ENCODE measurements at places on chromosomes 7 and 10. TPM values are rescaled to one million over a fixed set of nuclear protein-coding genes. Genes with fewer than 3 reads are reported as not detected.

Gene ANXA7
- 130 TPM for total RNA-seq

DNA sequence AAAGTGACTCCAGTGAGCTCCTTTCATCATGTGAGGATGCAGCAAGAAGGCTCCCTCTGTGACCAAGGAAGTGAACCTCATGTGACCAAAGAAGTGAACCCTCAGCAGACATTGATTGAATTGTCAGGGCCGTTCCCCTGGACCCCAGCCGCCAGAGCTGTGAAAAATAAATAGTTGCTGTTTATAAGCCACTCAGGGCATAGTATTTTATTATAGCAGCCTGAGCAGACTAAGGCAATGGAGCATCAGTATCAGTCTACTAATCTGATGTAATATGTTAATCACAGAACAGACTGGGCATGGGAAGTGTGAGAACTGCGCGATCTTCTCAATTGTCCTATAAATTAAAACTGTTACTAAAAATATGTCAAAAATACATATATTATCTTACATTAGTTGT, 384.5 kb upstream of the PRKCQ start:
- no peaks in the 10 kb centered on the region for H3K4me1 ChIP-seq
- H3K36me3 ChIP-seq = no peaks in the 10 kb centered on the region
- no peaks in the 10 kb centered on the region for H3K27me3 ChIP-seq
- DNase-seq = no peak

Gene ERVW-1
- total RNA-seq = not detected

Gene EFCAB10
- total RNA-seq = not detected

Gene CRYGN
- total RNA-seq = under 0.01 TPM

GRCh38 chr10:29377333-29377961, 88.6 kb downstream of the LYZL1 start:
- H3K4me3 ChIP-seq = no peak overlapping the region
- no peaks in the 10 kb centered on the region for H3K27me3 ChIP-seq
- DNase-seq = no peak
- H3K36me3 ChIP-seq = no peaks in the 10 kb centered on the region

GRCh38 chr7:24827589-24827988, 70.3 kb upstream of the GSDME start:
- H3K27me3 ChIP-seq = no peaks in the 10 kb centered on the region
- no peak overlapping the region for H3K27ac ChIP-seq
- H3K4me1 ChIP-seq = peaks cover 20% of the 10 kb centered on the region
- H3K4me3 ChIP-seq = no peak overlapping the region
- DNase-seq = no peak

Gene TUBB8
- not detected for total RNA-seq

DNA sequence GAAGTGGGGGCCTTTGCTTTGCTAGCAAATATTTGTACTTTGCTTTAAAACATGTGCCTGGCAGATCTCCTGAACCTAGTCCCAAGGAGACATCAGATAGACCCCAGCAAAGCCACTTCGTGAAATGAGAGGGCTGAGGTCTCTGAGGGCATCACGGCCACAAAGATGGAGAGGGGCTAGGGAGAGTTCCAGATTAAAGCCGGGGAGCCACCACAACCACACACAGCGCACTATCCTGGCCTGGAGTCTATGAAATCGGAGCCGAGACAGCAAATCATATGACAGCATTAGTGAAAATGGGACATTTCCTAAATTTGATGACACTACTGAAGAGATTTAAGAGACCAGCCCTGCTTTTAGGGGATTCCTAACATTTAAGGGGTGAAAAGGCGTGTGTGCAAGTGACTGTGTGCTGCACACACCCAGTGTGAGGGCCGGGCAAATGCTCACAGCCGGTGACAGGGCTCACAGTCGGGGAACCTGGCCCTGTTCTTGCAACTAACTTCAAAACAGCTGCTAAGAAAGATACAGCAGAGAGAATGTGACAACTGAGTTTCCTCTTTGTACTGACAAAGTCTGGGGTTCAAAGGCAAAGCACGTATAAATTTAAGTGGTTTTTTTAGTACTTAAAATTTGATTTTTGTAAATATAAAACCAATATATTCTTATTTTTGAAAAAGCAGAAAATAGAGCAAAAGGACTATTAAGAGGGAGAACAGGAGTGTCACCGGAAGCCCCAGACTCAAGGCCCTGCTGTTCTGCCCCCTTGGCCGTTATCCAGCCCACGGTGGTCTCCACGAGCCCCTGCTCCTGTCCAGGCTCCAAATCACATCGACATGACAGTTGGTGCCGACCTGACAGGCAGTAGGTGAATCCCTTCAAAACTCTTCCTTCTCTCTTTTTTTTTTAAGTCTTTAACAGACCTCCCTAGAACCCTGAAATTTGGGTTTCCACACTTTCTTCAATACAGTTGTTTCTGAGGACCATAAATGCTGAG, 49.5 kb downstream of the VIPR2 start:
- no peak overlapping the region for H3K4me3 ChIP-seq
- H3K27me3 ChIP-seq = no peaks in the 10 kb centered on the region
- no peak for DNase-seq

- no peaks in the 10 kb centered on the region for H3K4me1 ChIP-seq
- peaks cover 41% of the 10 kb centered on the region for H3K36me3 ChIP-seq
- no peak for DNase-seq
These were observed 153.7 kb downstream of the PRPF18 start for GRCh38 chr10:13740461-13740860.

Gene OIT3
- not detected for total RNA-seq

GRCh38 chr7:157620616-157621015, 283.8 kb downstream of the DNAJB6 start:
- no peak for DNase-seq
- H3K27ac ChIP-seq = no peak overlapping the region
- no peaks in the 10 kb centered on the region for H3K27me3 ChIP-seq
- peaks cover 4% of the 10 kb centered on the region for H3K4me1 ChIP-seq
- H3K36me3 ChIP-seq = no peaks in the 10 kb centered on the region

GRCh38 chr7:44221231-44221791, 20.5 kb downstream of the YKT6 start:
- H3K27ac ChIP-seq = no peak overlapping the region
- H3K4me1 ChIP-seq = no peaks in the 10 kb centered on the region
- H3K4me3 ChIP-seq = no peak overlapping the region
- peaks cover 65% of the 10 kb centered on the region for H3K27me3 ChIP-seq

DNA sequence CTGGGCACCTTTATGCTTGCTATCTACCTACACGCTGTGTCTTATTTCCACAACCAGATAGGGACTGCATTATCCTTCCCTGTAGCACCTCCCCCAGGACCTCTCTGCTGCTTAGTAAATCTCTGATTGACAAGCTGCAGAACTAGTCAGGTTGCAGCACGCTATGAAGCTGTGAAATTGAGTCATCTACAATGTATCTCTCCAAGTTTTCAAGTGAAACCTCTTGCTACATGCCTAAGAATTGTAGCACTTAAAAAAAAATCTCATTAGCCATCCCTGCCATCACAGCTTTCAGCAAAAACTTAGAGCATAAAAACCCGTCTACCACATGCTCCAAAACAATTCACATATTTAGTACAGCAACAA, 69.7 kb upstream of the FGFR2 start:
- no peaks in the 10 kb centered on the region for H3K27me3 ChIP-seq
- H3K27ac ChIP-seq = peak overlapping the region; percentile 90
- no peaks in the 10 kb centered on the region for H3K36me3 ChIP-seq
- peak overlapping the region; percentile 36 for H3K4me3 ChIP-seq

All from esophagus muscularis mucosa (tissue), 4 donors.